ENCODE measurements at places on chromosomes 2 and 18.

GRCh38 chr18:25077038-25077943 is 274.7 kb downstream of the ZNF521 start:
- DNase-seq = no peak

DNA sequence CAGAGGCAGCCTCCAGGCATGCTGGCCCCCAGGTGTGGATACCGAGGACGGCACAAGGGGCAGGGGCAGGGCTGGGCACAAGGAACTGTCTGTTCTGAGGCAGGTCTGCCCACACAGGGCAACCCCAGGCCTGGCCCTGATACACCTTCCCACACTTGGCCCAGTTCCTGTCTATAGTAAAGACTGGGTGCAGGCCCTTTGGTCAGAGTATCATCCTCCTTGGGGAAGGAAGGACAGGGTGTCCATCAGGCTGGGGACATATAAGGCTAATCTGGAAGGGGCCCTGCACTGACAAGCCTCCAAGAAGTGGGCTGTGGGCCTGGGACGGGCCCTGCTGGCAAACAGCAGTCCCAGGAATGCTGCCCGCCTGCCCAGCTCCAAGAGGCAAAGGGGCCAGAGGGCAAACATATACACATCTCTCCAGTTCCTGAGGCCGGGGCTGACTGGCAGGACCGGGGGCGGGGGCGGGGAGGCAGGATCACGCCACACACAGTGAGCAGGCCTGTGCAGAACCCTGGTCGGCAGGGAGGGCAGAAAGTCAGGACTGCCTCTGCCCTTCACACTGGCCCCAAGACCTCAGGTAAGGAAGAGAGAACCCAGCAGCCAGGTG is 18.9 kb downstream of the SDC1 start:
- DNase-seq = no peak

- DNase-seq = peak; percentile 95
Measured at GRCh38 chr18:47983946-47984345, 53.5 kb upstream of the SMAD2 start.

DNA sequence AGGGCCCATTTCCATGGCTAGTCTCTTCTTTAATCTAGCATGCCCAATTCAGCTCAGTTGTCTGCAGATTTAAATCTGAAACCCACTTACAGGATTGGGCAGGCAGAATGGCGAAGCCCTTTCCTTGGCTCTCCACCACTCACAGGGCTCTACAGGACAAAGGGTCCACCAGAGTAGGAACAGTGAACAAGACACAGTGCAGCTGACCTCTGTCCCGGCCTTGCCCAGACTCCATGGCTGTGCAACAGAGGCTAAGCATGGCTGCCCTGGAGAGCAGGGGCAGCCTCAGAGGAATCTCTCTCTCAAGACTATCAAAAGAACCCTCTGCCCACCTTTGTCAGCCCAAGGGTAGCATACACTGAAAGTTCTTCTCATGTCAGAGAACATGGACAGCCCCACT is 9.7 kb upstream of the ATP6V1B1 start:
- DNase-seq = no peak

- DNase-seq = no peak
Measured at GRCh38 chr2:12720278-12720620, 3.5 kb downstream of the TRIB2 start.

DNA sequence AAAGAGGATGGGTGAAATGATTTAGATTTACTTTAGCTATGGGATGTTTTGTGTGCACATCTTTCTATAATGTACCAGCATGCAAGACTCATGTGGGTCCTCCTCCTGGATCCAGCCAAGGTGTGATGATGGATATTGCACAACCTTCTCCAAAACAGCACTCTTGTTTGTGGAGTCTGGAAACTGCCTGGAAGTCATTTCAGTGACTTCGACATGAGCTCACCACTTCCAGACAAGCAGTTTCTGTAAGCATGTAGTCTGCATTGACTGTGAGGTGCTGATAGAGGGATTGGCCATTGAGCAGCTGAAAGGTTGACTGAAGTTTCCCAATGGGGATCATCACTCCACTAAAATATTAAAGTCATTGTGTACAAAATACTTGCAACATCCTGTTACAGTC is 154.0 kb downstream of the TRIB2 start:
- DNase-seq = no peak

GRCh38 chr2:236973343-236973980 is 112.2 kb upstream of the COPS8 start:
- no peak for DNase-seq
